Activated T-cell treated with anti-CD3 and anti-CD28 coated beads, Interleukin-2, amount 50 U/mL, for 24 hours (primary cell): ENCODE measurements at places on chromosomes 4 and X.

DNA sequence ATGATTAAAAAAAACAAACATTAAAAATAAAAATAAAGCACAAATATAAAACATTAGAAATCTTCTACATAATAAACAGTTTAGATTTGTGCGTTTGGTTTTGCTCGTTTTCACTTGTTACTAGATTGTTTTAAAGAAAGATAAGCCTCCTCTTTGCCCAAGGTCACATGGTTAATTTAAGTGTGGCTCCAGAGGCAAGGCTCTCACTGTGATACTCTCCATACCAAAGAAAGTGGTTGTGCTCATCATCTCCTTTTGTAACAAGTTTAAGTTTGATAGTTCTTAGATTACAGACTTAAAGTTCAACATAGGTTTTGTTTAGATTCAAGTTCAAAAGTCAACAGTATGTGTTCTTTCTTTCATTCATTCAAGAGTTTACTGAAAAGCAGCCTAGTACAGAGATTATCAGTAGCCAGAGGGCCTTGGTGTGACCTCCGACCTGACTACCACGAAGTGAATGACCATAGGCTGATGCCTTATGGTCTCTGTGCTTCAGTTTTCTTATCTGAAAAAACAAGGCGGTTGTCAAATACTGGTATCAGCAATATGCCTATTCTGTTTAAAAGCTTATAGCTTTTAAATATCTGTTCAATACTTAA lies 133.2 kb downstream of the ZAR1 start:
- no peak for DNase-seq

GRCh38 chrX:32480019-32480418 lies 731.3 kb downstream of the DMD start:
- DNase-seq: no peak

GRCh38 chr4:16123356-16124084 lies 39.7 kb upstream of the PROM1 start:
- no peak for DNase-seq

DNA sequence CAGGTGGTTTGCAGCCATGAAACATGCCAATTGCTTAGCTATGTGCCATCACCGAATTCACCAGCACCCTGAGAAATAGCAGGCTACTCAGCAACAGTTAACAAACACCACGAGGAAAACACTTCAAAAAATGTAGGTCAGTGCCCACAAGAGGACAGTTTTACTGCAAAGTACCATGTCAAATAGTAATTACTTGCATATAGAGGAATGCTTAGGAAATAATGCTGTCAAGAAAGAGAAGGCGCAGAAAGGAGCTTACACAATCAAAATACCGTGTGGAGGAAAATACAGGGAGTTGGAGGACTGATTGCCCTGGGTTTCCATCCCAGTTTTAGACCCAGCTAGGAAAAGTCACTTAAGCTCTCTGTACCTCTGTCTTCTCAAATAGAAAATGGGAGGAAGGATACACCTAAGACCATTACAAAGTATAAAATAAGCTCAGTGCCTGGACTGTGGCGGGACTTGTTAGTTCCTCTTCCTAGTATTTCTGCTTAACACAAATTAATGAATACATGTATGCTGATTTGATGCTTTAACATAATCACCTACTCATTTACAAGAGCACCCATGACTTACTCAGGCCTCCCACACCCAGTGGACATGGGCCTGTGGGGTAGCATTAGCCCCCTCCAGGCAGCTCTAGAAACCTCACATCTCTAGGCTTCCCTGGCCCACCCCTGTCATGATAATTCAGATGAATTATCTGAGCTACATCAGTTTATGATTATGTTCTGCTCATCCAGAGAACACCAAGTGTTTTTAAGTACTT lies 44.5 kb upstream of the IL21 start:
- DNase-seq: no peak

DNA sequence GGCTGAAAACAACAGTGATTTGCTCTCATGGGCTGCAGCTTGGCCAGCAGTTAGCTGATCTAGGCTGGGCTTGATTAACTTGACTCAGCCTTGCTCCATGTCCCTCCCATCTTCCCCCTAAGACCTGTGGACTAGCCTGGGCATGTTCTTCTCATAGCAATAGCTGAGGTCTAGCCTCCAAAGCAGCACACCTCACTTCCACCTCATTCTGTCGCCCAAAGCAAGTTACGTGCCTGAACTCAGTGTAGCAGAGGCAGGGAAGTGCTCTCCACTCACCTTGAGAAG lies 62.2 kb downstream of the EVC start:
- no peak for DNase-seq

DNA sequence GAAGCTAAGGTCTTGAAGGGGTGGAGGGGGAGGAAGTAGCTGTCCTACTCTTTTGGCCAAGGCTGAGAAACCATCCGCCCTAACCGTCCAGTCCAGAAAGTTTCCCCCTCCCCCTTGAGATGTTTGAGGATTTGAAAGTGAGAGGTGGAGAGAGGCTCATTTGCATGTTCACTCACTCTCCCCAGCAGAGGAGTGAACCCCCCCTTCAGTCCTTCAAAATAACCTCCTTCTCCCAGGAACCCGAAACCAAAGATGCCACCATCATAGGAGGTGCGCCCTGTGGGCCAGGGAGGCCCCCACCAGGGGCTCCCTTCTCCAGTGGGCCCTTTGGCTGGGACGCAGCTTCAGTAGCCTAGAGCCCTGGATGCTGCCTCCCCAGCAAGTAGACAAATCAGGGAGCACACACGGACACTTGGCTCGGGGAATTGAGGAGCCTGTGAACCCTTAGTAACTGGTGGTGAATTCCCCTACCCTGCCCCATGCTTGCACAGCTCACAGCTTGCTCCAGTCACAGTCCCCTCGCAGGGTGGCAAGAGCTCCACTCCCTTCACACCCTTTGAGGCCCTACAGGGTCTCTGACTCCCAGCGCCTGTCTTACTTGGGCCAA lies 25.6 kb downstream of the ELF4 start:
- DNase-seq: no peak

GRCh38 chr4:68907245-68907644 lies 44.4 kb downstream of the UGT2A3 start:
- DNase-seq: no peak

DNA sequence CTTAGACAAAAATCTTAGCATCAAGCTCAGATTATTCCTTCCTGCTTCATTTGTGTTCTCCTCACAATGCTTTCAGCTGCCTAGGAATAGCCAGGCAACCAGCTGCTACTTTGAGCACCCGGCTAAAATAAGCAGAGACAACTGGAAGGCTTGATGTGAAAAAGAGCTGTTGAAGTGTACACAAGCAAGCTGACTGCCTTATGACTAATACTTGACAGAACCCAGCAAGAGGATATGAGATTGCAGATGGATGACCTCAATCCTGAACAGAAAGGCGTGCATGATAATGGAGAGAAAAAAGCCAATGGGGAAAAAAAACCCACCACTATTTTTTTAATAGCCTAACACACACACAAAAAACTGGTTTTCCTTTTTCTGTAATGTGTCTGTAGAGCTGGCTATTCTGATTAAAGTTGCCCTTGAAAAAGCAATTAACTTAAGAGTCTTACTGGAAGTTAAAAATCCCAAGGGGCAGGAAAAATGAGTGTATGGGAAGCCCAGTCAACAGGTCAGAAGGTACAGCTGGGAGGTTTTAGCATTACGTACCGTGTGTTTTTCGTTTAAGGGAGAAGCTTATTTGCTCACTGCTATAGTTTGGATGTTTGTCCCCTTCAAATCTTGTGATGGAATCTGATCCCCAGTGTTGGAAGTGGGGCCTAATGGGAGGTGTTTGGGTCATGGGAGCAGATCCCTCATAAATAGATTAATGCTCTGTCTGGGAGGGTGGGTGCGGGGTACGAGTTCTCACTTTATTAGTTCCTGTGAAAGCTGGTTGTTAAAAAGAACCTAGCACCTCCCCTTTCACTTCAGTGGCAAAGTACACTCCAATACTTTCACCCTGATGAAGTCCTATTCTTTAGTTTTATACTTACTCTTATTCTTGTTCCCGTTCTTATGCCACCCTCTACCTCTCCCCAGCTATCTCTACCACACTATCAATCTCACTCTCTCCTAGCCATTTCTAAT lies 37.1 kb upstream of the HERC6 start:
- DNase-seq: no peak

DNA sequence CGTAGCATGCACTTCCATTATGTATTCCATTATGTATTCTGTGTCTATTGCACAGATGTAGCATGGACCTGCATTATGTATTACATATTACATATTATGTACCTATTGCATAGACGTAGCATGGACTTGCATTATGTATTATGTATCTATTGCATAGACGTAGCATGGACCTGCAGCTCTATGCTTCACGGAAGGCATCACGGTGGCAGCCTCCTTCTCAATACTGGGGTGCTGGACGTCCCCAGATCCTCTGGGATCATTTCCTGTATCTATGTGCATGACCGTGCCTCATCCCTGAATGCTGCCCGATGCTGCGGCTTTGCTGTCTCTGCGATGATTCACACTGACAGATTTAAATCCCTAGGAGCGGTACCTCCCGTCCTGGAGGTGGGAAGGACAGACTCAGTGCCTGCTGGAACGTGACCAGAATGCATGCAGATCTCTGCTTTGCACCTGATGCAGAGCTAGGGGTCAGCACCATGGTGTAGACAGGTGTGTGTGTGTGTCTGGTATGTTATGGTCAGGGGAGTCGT lies 317.5 kb downstream of the DHRSX start:
- no peak for DNase-seq

- no peak for DNase-seq
Observed at GRCh38 chr4:89434364-89434988, 126.9 kb upstream of the GPRIN3 start.

DNA sequence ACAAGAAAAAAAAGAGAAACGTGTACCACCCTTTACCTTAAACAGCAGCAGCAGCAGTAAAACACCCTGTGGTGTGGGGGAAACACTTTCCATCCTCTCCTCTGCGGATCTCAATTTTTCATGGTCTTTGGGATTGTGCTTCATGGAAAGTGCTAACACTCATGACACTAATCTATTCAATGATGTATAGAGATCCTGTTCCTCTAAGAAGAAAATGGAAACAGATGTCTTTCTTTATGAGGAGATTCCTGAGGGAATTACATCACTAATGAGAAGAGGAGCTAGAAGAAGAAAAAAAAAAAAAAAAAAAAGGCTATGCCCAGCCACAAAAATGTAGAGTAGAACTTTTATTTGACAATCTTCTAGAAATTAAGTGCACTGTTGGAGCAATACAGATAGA lies 62.9 kb upstream of the NDST3 start:
- DNase-seq: no peak

GRCh38 chrX:72079607-72080006 lies 52.1 kb downstream of the RTL5 start:
- no peak for DNase-seq

GRCh38 chr4:13522282-13523104 lies 21.8 kb downstream of the NKX3-2 start:
- DNase-seq: peak; percentile 43

DNA sequence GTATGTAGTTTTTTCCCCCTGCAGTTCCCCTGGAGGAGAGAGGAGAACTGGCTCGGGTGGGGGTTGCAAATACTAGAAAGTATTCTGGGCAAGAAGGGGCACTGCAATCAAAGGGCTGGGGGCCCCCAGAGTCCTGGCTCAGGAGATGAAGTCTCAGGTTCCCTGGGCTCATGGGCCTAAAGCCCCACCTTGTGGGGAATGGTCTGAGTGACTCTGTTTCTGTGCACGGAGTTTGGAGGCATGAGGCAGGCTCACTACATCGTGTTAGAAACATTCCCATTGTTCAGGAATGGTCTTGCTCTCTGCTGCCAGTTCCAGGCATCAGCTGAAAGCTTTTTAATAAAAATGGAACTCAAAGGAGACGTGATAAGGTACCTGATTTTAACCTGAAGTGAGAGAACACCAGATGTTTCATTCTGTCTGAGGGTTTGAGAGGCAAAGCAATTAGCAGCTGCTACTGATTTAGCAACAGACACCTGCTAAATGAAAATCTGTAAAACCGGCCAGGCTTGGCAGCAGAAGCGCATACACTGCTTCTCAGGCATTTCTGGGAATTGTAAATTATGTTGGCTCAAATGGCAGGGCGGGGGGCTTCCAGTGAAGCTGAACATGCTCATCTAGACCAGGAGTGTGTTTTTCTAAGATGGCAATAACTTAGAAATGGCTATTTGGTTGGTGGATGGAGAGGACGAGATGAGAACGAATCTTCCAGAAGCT lies 122.7 kb downstream of the TMEM164 start:
- no peak for DNase-seq

- no peak for DNase-seq
Observed at GRCh38 chr4:133866328-133866699, 335.3 kb downstream of the PABPC4L start.

DNA sequence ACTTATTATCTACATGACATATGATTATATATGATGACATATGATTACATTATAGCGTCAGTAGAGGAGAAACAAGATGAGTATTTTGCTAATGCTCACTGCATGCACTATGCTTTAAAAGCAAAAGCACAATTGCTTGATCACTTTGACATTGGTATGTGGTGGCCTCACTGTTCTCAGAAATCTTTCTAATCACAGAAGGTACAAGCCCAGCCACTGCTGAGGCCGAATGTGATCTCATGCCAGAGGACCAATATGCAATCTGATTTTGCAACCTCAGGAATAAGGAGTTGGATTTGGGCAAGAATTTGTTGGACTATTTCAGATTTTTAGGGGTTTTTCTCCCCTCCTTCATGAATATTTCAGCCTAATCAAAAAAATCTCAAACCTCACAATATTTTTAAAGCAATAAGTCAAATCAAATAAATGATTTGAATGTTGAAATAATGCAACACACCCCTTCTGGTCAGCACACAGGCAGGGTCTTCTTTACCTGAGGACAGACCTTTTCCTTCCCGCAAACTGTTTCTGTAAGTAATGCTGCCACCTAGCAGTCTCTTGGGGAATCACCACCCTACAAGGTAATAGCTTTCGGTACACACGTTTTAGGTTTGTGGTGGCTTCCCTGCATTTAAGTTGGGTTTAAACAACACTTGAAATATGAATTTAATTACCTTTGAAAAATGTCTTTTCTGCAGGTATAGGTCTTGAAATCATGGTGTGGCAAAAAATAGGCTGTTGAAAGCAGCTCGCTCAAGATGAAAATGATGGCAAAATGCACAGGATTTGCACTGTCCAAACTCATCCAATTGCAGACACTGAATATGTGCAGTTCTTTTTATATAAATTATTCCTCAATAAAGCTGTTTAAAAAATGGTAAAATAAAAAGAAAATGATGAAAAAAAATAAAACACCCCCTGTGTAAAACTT lies 4.8 kb upstream of the CXCL13 start:
- no peak for DNase-seq
